ENCODE measurements at places on chromosomes 12 and 14.

GRCh38 chr14:88137327-88137726 lies 132.4 kb downstream of the GPR65 start:
- no peak for DNase-seq

DNA sequence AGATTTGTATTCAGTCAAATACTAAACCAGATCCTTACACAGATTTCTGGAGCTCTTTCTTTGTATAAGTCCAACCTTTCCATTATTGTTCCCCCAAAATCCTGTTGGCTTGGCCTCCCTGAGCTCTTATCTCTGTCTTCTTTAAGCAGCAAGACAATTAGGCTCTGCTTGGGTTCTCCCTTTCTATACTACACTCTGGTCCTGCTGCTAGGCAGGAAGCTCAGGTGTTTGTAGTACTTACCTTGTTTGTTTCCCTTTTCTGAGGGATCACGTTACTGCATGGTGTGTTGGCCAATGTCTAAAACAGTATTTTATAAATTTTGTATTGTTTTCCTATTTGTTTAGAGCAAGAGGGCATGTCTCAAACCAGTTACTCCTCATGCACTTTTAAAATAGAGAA lies 192.9 kb downstream of the PRKD1 start:
- DNase-seq: no peak

DNA sequence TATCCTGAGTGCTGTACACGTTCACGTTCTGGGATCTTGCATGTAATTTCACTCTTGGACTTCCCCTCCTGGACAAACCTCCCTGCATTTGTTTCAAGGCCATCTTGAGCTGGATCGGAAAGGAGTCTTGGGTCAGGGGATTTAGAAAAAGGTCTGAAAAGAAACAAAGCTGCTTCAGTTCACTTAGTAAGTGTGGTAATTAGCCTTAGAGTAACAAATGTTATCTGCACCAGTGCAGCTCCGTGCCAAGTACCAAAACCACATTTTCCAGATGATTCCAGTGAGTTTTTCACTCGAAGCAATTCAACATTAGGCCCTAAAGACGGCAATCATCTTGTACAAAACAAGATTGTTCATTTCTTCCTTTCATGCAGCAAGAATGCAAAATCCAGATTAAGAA lies 39.4 kb upstream of the ATXN2 start:
- no peak for DNase-seq

GRCh38 chr14:38145142-38145541 lies 62.6 kb upstream of the SSTR1 start:
- no peak for DNase-seq

- DNase-seq: no peak
These were observed 34.6 kb upstream of the NID2 start for GRCh38 chr14:52103416-52103815.

GRCh38 chr12:124795081-124795948 lies 68.3 kb downstream of the SCARB1 start:
- no peak for DNase-seq

GRCh38 chr12:132061641-132062430 lies 82.3 kb downstream of the DDX51 start:
- DNase-seq: no peak

GRCh38 chr12:3770891-3771290 lies 18.0 kb upstream of the CRACR2A start:
- DNase-seq: no peak

DNA sequence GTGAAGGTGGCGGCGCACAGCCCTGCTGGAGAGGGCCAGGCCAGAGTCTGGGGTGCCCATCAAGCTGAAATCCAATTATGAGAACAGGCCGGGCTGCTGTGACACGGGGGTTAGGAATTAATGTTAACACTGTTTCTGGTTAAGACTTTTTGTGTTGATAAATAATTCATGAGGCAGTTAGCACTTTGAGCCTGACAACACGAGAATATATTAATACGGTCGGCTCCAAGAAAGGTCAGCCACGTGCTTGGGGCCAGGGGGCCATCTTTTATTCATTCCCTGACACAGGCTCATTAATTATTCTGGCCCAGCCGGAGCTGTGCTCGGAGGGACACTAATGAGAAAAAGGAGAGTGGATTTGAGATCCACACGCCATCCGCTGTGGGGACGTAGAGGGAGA lies 45.1 kb downstream of the FBRSL1 start:
- no peak for DNase-seq

DNA sequence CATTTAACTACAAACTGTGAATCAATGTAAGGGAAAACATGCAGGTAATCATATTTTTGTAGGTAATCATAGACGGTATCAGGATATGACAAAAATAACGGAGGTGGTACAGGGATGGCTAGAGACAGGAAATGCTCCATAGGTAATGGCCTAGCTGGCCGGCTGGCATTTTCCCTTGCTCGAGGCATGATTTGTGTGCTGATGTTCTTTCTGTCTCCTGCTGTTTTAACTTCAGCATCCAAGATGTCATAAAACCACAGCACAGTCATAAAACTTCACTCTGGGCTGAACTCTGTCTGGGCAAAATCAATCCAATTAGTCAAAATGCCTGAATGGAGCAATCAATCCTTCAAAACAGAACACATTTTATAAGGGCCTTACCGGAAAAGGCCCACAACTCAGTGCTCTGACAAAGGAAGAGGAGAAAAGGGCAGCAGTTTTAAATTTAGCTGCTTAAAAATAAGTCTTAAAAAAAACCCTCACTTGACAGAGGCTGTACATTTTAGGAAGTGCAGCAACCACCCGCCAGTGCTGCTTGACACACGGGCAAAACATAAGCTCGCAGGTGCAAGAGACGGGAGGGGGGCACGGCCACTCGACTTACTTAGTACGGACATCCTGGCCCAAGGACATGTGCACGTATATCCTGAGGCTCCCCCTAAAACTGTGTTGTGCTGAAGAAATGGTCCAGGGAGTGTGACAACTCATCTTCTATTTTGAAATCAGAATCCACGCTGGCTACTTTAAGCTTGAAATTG lies 40.5 kb upstream of the GPR68 start:
- DNase-seq: no peak

DNA sequence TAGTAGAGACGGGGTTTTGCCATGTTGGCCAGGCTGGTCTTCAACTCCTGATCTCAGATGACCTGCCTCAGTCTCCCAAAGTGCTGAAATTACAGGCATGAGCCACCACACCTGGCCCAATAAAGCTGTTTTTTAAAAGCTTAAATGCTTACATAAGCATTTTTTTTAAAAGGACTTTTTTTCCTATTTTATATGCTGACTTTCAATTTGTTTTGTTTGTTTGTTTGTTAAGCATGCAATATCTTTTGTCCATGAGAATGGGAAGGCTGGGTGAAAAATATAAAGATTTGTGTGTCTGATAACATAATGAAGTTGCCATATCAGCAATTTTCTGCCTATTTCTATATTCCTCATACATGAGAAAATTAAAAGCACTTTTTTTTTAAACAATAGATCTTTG lies 17.0 kb upstream of the SLC2A13 start:
- no peak for DNase-seq

DNA sequence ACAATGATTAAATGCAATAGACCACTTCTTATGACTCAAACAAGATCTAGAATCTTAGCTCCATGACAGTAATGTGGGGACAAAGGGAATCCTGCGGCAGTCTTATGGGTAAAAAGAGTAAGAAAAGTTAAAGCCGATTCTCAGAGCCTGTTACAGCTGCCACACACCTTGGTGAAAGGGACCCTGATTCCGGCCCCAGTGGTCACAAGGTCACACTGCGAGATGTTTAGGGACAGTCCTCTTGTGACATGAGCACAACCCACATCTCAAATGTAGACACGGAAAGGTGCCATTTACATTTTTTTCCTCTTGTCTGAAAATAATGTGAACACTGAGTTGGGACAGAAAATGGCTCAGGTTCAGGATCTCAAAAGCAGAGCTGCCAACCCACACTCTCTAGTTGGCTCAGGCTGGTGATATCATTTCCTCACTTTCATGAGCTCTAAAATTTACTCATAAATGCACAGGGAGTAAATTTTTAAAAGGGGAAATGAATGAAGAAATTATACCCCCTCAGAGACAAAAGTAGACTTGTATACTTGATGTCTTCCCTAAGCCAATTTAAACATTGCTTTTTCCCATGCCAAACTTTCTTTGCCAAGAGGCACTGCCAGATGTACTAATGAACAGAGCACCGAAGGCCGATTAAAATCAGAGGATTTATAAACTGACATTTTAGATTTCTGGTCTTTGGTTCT lies 113.1 kb upstream of the OVCH1 start:
- no peak for DNase-seq

DNA sequence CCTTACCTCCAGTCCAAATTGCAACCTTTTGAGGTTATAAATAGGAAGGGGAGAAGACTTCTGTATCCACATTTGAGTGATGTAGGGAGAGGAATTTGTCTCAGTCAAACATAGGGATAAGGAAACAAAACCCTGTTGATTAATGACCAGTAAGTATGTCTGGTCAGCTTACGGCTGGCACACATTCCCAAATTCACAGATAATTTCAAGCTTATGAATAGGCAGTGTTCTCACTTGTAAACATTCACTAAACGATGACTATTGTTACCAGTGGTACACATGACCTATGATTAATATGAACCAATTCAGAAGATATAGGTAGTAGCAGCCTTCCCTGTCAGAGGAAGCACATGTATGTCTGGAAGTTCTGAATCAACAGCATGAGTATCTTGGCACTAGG lies 33.0 kb upstream of the SLC5A8 start:
- DNase-seq: no peak

DNA sequence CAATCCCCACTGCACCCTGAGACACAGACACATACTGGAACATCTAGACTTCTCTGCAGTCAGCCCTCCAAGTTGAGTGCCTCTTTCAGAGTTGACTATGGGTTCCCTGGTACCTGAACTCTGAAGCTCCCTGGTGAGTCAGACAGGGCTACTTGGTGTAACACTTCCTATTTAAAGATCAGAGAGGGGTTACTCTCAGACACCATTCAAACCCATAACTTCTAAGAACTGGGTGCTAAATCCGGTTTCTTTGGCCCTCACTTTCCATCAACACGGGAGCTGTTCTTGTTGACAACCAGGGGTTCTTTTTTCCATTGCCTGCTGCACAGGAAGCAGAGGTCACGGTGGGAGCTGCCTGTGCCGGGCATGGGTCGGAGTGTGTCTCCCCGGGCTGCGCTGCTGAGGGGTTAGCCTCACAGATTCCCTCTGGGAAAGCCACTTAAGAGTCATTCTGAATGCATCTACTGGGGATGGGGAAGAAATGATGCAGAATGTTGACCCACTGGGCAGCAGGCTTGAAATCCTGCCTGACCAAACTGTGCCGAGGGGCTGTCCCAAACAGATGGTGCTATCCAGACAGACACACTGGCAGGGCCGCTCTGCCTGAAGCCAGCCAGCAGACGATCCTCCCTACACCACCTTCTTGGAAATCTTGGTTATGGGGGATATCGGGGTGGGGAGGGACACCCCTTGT lies 74.1 kb downstream of the PITPNM2 start:
- DNase-seq: peak; percentile 74

GRCh38 chr12:9047105-9047504 lies 57.8 kb downstream of the KLRG1 start:
- no peak for DNase-seq

GRCh38 chr12:64009321-64010068 lies 165.0 kb downstream of the SRGAP1 start:
- no peak for DNase-seq

DNA sequence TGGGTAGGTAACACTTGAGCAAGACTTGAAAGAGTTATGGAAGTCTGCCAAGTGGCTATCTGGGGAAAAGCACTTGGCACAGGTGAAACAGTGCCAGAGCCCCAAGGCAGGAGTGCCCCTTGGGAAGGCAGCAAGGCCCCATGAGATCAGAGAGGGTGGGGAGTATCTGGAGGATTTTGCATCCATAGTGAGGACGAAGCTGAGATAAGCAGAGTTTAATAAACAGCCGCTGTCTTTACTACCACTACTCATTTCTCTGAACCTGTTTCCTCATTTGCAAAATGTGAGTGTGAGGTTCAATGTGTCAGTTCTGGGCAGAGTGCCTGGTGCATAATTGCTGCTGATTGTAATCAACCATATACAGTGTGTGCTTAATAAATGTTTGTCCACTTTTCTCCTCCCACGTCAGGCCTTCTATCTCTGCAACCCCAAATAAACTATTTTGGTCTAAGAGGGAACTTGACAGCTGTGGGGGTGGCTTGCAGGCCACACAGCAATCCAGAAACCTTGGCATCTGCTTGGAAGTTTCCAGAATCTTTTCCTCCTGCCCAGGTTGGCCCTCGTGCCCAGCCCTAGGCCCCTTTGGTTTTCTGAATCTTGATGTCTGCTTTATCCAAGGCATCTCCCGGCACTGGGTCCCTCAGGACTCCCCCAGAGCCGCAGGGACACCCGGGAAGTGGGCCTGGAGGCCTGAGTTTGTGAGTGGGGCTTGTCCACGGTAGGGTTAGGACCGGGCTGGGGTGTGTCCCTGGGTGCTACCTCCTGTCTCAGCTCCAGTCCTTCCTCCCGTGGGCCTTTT lies 4.5 kb downstream of the ABCB9 start:
- no peak for DNase-seq

DNA sequence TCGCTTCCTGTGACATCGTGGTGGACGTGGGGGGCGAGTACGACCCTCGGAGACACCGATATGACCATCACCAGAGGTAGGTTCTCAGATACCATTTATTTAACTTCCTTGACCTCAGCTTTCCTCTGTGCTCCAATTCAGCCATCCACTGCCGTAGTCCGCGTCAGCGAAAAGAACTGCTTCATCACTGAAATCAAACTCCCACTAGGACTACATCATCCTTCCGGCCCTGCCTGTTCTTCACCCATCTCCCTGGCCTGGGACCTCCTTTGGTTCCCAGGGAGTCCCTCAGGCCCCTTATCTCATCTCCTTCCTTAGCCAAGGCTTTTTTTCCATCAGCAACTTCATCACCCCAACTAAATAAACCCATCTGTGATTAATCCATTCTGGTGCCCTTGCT lies 692 bp downstream of the MYG1 start:
- DNase-seq: peak; percentile 25

DNA sequence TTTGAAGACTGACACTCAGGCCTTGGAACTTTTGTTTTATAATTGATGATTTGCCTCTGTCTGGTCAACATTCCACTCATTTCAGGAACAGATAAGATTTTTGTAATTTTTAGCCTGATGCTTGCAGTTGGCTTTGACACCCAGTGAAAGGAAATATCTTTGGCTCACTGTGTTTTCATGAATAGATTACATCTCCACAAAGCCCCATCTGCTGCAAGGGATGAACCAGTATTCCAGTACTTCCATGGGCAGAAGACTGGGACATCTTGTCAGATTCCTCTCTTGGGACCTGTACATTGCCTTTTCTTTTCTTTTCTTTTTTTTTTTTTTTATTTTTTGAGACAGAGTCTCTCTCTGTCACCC lies 28.4 kb downstream of the GSG1 start:
- no peak for DNase-seq

GRCh38 chr12:89539426-89540223 lies 13.8 kb upstream of the POC1B start:
- DNase-seq: no peak
